ENCODE measurements at places on chromosomes 7 and 10.

GRCh38 chr7:15341817-15342216, 220.0 kb downstream of the AGMO start:
- no peak for DNase-seq

- no peak for DNase-seq
These were observed 262.1 kb upstream of the CACNA2D1 start for GRCh38 chr7:82705517-82706260.

- no peak for DNase-seq
These were observed 2.2 kb upstream of the GRIFIN start for GRCh38 chr7:2478399-2478785.

DNA sequence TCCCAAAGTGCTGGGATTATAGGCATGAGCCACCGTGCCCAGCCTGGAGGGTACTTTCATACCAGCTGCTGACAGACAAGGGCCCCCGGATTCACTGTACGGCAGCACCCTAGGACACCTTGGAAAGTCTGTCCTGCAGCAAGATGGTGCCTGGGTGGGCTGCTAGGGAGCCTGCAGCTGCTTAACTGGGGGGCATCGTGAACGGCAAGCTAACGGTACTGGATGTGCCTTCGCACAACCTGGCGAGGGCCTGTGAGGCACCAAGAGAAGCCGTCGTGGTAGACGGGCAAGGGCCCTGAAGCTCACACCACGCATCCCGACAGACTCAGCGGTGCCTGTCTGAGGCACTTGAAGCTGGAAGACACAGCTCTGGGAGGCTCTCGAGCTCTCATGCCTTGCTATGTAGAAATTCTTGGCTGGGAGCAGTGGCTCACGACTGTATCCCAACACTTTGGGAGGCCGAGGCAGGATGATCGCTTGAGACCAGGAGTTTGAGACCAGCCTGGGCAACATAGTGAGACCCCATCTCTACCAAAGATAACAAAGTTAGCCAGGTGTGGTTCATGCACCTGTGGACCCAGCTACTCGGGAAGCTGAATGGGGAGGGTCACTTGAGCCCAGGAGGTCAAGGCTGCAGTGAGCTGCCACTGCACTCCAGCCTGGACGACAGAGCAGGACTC, 9.4 kb downstream of the BRAT1 start:
- DNase-seq = no peak

GRCh38 chr7:22486597-22486996, 13.4 kb downstream of the STEAP1B start:
- DNase-seq = no peak

DNA sequence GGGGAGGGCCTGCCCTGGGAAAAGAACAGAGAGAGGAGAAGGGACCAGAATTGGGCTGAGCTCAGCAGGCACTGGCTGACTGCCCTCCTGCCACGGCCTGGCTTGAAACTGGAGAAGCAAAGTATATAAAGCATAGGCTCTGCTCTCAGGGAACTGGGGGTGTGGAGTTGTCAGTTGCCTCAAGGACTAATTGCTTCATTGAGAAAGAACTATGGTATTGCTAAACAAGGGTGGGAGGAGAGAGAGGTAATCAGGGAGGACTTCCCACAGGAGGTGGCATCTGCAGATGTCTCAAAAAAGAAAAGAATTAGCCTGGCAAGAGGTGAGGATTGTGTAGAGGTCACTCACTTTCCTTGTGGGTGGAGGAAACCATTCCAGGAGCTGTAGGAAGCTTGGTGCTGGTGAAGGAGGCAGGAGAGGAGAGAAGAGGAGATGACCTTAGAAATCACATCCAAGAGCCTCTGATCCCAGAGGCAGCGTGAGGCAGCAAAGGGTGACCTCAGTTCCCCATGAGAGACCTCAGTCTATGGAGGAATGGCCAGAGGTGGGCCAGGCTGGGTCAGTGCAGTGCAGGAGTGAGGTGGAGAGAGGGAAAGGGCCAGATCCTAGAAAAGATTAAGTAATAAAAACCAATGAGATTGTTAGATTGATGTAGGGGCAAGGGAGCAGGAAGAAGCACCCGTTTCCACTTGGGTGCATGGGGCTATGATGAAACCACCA, 2.4 kb downstream of the PILRB start:
- DNase-seq = no peak

DNA sequence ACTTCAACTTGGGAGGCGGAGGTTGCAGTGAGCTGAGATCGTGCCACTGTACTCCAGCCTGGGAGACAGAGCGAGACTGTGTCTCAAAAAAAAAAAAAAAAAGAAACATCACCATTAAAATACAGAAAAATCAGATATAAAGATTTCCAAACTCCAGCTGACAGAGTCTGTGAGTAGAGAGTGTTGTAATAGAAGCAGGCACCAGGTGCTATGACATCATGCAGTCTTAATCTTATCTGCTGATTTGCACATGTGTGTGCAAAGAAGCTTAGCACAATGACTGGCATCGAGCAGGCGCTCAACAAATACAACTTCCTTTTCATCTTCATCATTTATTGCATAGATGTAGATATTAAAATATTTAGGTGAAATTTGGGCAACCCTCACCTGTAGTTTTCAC, 92.2 kb downstream of the PRKCQ start:
- no peak for DNase-seq

GRCh38 chr7:70239918-70240317, 641.6 kb downstream of the AUTS2 start:
- DNase-seq = no peak

- DNase-seq = no peak
These were observed 117.9 kb downstream of the FANK1 start for GRCh38 chr10:126014309-126014708.

- no peak for DNase-seq
These were observed 91.1 kb downstream of the OR13A1 start for GRCh38 chr10:45224219-45224841.

DNA sequence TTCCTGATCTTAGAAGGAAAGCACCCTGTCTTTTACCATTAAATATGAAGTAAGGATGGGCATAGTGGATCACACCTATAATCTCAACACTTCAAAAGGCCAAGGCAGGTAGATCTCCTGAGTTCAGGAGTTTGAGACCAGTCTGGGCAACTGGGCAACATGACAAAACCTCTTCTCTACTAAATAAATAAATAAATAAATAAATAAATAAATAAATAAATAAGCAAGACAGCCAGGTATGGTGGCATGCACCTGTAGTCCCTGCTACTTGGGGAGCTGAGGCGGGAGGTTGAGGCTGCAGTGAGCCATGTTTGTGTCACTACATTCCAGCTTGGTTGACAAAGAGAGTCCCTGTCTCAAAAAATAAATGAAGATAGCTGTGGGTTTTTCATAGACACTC, 313.1 kb downstream of the RPS24 start:
- DNase-seq = no peak

DNA sequence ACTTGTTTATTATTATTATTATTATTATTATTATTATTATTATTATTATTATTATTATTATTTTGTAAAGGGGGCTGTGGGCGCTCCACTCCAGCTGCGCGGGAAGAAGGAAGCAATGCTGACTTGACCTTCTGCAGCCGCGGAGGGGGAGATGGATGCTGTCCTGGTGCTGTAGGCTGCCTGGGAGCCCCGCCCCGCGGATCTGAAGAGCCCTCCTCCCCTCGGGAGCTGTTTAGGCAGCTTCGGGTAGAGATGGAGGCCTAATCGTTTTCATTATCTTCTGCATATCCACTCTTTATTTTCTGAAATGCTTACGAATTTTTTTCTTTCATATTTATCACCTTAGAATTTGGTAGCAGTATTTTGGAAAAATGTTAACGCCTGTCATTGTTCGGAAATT, 101.2 kb upstream of the KLF6 start:
- DNase-seq = no peak

GRCh38 chr7:134289423-134289822, 27.3 kb downstream of the SLC35B4 start:
- DNase-seq = no peak

- DNase-seq = no peak
These were observed 896.9 kb downstream of the SORCS1 start for GRCh38 chr10:106267591-106267990.

DNA sequence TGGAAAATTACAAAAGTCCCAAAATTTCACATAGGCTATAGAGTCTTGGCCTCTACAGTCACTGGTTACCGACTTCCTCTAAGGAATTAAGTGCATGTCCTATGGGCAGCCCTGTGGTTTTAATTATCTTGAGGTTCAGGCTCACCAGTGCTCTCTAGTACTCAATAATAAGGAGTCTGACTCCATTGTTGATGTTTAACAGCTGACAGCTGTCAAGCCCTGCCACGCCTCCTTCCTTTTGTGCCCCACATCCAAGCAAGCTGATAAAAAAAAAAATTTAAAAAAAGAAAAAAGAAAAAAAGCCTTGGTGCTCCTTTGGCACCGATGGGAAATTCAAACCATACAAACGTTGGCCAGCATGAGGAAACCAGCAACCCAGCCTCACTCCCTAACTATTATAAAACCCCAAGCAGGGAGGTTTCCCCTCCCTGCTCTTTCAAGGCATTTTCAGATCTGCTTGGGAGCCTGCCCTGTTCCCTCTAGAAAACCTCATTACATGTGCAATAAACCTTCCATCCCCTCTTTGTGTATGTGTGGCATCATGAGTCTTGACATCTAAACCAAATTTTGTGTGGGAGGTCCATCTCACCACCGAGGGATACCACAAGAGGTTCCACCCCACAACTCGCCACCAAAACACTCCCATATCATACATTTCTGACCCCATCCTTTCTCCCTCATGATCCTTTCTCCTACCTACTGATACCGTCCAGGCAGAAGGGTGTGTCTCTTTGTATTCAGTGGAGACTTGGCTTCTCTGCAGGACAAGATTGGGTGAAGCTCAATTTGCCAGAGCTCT, 70.9 kb upstream of the CCDC71L start:
- no peak for DNase-seq

DNA sequence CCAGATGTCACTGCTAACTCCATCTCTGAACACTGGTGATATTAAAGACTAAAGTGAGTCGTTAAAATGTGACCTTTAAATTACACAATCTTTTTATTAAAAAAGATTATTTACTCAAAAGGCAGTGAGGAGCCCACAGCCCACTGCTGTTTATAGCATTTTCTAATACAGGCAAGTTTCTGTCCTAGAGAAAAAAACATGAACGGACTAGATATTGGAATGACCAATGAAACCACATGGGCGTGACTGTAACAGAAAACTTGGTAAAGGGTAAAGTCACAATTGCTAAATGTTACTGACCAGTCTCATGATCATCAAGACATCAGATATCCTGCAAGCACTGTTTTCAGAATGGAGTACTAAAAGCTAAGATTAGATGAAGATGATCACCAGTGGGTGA, 78.7 kb downstream of the FEZF1 start:
- no peak for DNase-seq

- no peak for DNase-seq
These were observed 63.9 kb downstream of the BTAF1 start for GRCh38 chr10:91987397-91988037.

DNA sequence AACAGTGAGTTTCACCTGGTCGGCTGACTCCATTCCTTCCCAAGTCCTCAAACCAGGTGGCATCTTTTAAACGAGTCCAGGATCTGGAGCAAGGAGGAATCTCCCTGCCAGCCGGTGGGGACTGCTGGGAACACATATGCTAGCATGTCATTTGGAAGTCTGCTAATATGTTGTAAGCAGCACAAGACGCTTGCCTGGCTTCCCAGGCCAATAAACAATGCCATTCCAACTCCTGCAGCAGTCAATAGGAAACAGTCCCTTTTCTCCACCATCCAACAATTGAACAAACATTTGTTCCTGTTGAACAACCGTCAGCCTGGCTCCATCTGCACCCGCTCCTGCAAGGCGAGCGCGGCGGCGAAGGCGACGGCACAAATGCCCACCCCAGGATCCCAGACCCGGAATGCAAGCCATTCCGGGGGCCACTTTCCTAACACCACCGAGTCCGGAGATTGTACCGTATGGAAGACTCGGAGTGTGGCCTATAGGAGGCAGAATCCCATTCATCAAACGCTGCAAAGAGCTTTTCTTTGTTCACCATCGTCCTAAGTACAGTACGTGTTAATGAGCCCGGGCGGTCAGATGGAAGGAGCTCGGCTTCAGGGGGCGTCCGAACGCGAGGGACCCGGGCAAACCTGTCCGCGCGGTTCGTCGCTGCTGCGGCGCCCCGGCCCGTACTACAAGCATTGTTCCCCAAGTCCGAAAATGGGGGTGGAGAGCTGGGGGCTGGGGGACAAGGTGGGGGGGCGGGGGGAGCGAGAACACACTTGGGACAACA, 1.6 kb downstream of the FAM53B start:
- no peak for DNase-seq

DNA sequence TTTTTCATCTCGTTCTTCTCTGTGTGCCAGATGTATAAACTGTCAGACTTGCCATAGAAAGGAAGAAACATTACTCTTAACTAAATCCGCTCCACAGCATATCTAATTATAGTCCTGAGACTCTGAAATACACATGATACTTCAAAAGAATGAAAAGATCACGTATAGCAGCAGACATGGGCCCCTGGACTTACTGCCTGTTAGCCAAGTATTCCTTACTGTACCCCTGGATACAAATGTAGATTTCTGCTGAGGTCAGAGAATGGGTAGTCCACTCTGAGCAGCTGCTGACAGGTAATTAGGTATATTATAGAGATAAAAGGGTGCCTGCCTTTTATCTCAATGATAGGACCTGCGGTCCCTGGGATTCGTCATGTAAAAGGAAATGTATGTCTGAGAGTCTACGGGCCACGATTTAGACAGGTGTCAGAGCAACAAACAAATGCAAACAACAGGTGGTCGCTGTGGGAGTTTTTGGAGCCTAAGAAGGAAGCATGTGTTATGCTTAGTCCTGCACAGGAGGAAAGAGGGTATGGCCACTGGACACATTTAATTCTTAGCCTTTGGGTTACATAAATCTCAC, 69.4 kb downstream of the VOPP1 start:
- DNase-seq = no peak

DNA sequence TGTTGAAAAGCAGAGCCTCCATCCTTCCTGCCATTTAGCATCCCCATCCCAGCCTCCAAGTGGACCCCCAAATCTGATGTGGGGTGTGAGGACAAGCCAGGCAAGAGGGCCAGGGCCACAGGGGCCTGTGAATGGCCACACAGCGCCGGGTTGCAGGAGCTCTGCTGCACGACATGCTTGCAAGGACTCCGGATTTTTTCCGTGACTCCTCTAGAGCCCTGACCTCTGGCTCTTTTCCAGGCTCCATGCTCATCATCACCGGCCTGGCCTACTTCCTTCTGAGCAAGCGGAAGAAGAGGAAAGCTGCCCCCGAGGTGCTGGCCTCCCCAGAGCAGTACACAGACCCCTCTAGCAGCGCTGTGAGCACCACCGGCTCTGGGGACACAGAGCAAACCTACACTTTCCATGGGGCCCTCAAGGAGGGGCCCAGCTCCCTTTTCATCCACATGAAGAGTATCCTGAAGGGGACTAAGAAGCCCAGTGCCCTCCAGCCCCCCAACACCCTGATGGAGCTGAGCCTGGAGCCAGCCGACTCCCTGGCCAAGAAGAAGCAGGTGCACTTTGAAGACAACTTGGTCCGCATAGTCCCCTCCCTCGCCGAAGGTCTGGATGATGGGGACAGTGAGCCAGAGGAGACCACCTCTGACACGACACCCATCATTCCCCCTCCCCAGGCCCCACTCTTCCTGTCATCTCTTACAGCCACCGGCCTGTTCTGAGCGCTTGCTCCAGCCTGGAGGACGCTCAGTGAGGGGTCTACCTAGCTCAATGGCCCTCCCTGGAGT, 23.5 kb downstream of the TMEM72 start:
- no peak for DNase-seq

All from GM06990 (cell line).